ENCODE measurements at places on chromosomes 11 and 22. TPM values are rescaled to one million over a fixed set of nuclear protein-coding genes. Genes with fewer than 3 reads are reported as not detected.

Gene RAB36
- 21.5 TPM for total RNA-seq

Gene C11orf86
- not detected for total RNA-seq

Gene SCN4B
- total RNA-seq = 1.4 TPM

Gene AQP11
- 0.34 TPM for total RNA-seq

Gene CRACR2B
- total RNA-seq = 45.8 TPM

Gene LMNTD2
- 8.8 TPM for total RNA-seq

Gene KCNJ1
- not detected for total RNA-seq

Gene SYT8
- 159 TPM for total RNA-seq

- no peak for DNase-seq
These were observed 25.0 kb downstream of the TXN2 start for GRCh38 chr22:36456464-36456845.

DNA sequence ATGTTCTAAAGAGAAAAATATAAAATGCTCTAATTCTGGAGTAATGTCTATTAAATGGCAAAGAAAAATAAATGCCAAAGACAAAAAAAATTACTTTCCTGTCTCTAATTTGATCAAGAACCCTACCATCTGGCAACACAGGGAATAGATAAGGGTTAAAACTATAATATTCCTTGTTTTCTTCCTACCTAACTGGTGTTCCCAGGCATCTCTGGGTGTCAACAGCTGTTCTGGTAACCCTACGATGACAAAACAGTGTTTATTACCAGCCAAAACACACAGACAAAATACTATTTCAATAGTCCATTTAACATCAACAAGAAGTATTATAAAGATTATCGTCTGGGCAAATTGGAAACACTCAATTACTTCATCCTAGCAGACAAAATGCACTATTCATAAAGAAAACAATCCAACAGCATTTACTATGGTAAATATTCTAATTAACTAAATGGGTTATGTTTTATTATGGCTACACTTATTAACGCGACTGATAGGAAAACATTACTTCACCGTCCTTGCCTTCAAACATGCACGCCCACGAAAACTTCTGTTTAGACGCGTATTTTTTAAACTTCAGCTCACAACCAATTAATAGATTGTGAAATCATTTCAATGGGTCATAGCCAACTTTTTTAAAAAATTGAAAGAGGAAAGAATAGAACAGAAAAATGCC lies 50.6 kb downstream of the LGR4 start:
- DNase-seq = no peak

- peak; percentile 59 for DNase-seq
These were observed 75.7 kb upstream of the E2F8 start for GRCh38 chr11:19316434-19316833.

DNA sequence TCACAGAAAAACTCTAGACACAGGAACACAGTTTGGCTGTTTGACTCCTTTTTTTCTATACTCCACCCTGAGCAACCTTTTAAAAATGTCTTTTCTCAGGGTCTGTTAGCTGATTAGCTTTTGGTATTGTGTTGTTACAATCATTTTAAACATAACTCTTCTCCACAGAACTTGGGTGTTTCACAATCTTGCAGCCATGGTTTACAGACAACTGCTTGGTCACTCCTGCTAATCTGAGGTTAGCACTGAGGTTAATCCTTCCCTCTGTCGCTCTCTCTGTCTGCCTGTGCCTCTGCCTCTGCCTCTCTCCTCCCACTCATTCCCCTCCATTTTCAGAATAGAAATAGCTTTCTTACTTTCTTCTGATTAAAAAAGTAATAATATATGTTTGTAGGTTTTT lies 62.4 kb upstream of the ZBED5 start:
- no peak for DNase-seq

GRCh38 chr11:15897211-15897960 lies 459.0 kb downstream of the SOX6 start:
- DNase-seq = no peak

GRCh38 chr11:48004456-48004855 lies 24.1 kb downstream of the PTPRJ start:
- no peak for DNase-seq

DNA sequence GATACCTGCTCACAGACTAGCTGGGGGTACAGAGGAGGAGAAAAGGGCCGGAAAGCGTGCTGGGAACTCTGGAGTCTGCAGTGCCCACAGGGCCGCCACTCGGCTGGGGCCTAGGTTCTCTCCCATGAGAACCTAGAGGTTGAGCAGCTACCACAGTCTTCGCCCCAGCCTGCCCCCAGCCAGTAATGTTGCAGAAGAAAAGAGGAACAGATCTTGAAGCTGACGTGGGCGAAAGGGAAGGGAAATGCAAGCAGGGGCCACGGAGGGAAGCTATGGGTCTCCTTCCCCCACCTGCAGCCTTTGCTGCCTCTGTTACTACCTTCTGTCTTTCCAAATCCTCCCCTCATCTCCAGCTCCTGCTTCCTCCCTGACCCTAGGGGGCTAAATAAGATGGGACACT lies 28.8 kb upstream of the P2RY2 start:
- DNase-seq = peak; percentile 45

- no peak for DNase-seq
These were observed 183.9 kb downstream of the CEP164 start for GRCh38 chr11:117511483-117511930.

All from ureter (tissue), 1 donor.